ENCODE measurements at places on chromosomes 11 and 22.
A peak's percentile ranks its signal among the peaks of the same experiment; 100 is the strongest.

GRCh38 chr22:31850135-31850534, 94.2 kb upstream of the YWHAH start:
- no peak for DNase-seq

- DNase-seq = no peak
These were observed 13.1 kb downstream of the IFT27 start for GRCh38 chr22:36762687-36763260.

GRCh38 chr11:7436657-7437056, 48.6 kb upstream of the OLFML1 start:
- DNase-seq = no peak

DNA sequence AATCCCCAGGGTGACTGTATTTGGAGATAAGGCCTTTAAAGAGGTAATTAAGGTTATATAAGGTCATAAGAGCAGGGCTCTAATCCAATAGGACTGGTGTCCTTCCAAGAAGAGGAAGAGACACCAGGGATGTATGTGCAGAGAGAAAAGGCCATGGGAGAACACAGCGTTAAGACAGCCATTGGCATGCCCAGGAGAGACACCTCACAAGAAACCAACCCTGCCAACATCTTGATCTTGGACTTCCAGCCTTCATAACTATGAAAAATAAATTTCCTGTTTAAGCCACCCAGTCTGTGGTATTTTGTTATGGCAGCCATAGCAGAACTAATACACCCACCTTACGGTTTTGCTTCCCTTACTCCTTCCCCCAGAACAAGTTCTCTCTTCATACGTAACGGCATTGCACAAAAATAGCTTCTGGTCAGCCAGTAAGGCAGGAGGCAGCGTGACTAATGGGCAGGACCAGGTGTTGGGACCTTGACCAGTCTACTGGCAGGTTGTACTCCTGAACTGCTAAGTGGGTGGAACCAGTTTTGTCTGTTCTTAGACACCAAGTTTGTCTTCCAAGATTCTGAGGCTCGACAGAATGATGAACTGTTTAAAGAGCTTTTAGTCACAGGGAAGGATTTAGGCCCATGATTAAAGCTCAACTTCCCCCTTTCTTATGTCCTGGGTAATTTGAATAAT, 31.9 kb upstream of the UPB1 start:
- DNase-seq = no peak

- DNase-seq = no peak
These were observed 63.2 kb upstream of the VPREB1 start for GRCh38 chr22:22181341-22181850.

GRCh38 chr11:117248341-117248740, 15.9 kb downstream of the RNF214 start:
- no peak for DNase-seq

DNA sequence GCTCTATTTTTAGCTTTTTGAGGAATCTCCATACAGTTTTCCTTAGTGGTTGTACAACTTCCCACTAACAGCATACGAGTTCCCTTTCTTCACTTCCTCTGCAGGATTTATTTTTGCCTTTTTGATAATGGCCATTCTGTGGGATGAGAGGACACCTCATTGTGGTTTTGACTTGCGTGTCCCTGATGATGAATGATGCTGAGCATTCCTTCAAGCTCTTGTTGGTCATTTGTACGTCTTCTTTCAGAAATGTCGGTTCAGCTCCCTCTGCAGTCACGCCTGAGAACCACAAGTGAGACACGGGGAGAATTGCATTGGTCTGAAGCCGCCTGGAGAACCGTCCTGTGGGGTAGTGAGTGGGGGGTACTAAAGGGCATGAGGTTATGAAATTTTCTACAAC, 2.0 kb upstream of the KRTAP5-10 start:
- DNase-seq = peak; percentile 7

DNA sequence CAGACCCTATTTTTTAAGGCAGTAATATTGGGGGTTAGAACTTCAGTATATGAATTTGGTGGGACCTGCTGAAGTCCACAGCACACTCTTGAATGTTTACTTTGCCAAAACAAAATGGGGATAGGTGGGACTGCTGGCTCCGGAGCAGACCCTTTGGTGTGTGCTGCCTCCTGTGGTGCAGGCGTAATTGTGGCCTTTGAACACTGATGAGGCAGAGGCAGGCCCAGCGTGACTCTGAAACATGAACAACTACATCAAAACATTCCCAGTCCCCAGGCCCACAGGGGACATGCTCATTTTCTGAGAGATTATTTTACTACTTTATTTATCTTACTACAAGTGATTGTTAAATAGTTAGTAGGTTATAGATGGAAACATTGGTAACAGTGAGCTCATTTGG, 225.0 kb upstream of the TBCEL start:
- no peak for DNase-seq

DNA sequence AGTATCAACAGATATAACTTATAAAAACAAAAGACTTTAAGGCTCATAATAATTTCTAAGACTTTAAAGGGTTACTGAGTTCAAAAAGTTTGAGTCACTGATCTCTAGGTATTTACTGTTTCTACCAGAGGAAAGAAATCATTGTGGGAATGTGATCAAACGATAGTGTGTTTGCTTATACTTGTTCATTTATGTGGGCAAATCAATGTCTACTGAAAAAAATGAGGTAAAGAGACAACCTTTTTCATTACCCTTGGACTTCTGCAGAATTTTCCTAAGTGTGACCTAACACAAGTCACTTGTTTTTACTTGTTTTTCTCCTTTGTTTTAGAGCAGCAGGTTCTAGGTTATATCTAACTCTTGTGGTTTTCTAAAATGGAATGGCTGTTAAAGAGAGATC, 65.4 kb downstream of the PRR5L start:
- DNase-seq = peak; percentile 35

DNA sequence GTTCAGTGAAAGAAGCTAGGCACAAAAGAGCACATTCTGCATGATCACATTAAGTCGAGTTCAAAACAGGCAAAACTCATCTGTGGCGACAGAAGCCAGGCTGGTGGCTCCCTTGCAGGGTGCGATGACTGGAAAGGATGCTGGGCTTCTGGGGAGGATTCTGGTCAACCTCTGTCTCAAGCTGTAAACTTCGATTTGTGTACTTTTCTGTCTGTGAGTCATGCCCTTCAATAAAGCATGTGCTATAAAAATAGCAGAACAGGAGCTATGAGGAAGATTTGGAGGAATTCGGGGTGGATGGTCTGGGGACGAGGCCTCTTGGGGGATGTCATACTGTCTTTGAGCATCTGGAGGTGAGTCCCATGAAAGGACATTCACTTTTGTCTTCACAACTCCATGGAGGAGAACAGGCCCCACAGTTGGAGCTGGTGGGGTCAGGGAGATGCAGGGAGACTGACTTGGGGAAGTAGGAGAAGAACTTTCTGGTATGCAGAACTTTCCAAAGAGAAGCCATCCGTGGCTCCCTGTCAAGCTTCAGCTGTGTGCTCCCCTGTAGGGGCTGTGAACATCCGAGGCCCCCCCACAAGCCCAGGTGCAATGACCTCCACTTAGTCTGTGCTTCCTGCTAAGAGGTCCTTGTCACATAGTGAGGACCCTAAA, 77.8 kb upstream of the LINC01488 start:
- no peak for DNase-seq

- no peak for DNase-seq
These were observed 20.8 kb upstream of the PEX26 start for GRCh38 chr22:18056807-18057474.

GRCh38 chr11:104968856-104969776, 742 bp upstream of the CASP4 start:
- peak; percentile 11 for DNase-seq

DNA sequence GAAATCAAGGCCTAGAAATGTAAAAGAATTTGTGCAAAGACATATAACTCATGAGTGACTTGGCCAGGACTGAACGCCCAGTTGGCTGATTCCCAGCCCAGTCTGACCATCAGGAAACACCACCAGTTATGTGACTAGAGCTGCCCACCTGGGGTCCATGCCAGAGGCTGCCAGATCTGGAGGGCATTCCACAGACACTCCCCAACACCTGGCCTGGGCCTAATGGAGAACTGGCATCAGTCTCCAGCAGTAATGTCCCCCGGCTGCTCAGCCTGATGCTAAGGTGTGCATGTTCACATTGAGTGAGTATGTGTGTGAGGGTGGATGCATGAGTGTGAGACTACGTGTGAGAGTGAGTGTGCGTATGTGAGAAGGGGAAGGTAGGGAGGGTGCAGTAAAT, 15.7 kb downstream of the PLAAT3 start:
- DNase-seq = no peak

DNA sequence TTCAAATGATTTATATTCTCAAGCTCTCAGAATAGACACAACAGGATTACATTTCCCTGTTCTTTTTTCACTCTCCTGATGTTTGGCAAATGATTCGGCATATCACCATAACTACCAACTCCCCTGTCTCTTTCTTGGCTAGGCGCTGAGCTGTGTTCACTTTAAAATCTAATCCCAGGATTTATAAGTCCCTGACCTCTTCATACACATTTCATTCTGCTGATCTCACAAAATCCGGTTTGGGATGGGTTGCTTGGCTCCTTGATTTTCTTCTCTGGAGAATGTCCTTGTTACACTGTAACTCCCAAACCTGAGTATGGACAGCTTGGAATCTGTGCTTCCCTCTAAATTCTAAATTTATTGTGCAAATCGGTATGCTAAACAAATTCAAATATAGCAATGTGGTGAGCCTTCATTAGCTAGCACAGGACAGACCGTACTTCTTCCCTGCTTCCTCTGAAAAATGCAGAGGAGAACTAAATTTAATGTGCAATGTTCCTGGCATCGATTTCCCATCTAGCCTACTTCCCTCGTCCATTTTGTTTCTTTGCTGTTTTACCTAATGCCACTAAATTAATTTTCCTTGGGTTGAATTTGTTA, 858.5 kb upstream of the FAT3 start:
- no peak for DNase-seq

DNA sequence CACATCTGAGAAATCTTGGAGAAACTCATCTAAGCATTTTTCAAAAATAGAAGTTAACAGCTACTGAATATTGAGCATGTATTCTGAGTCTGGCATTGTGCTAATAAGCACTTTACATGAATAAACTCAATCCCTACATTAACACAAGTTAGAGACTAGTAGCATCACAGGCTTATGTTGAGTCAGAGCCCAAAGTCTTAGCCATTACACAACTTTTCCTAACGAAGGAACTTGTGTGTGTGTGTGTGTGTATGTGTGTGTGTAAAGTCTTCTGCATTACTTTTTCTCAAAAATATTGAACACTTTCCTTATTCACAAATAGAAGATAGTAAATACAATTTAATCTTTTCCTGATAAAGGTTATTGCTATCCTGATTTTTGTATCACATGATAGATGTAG, 8.7 kb upstream of the CLPB start:
- no peak for DNase-seq

- no peak for DNase-seq
These were observed 3.7 kb downstream of the MAFF start for GRCh38 chr22:38205261-38206128.

GRCh38 chr22:39469681-39470450, 13.1 kb downstream of the MGAT3 start:
- DNase-seq = no peak

DNA sequence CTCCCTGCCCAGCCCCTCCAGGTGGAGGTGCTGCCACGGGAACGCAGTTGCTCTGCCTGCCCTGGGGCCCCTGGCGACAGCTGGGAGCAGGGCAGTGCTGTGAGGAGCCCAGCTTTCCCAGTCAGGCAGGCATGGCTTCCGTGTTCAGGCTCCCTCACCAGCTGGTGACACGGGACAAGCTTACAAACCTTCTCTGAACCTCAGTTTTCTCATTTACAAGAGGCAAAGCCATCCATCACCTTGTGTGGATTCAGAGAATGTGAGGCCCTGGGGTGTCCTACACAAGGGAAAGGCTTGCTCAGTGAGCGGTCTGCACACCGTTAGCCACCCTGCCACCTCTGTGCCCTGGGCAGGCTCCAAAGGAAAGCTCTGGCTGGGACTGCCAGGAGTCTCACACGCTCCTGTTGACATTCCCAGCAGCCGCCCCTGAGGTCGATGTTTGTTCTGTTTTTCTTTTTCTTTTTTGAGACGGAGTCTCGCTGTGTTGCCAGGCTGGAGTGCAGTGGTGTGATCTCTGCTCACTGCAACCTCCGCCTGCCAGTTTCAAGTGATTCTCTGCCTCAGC, 23.5 kb downstream of the SUN2 start:
- no peak for DNase-seq

- no peak for DNase-seq
These were observed 3.1 kb upstream of the SPDYC start for GRCh38 chr11:65166893-65167292.

DNA sequence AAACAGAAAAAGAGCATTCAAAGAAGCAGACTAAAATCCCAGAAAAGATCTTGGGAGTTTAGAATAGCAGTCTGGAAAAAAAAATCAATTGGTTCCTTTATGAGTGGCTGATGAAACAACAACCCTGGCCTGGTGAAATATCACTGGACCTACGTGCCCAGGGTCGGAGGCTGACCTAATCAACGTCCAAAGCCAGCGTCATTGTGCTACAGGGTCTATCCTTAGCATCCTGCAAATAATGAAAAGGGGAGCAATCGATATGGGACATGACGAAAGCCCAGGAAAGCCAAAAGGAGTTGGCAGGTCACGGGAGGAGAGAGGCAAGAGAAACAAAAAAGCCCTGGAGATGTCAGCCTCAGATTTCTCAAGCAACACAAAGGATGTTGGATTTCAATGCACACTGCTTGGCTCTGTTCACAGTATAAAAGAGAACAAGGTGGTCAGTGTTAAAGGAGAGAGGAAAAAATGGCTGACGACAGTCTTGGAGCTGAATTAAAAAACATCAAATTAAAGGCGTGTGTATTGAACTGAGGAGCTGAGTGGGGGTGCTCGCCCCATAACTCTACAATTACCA, 148.8 kb downstream of the BLID start:
- DNase-seq = no peak

GRCh38 chr22:41140365-41140957, 48.1 kb downstream of the EP300 start:
- DNase-seq = no peak

- no peak for DNase-seq
These were observed 54.5 kb upstream of the PRODH start for GRCh38 chr22:18990355-18991137.

GRCh38 chr11:15106201-15106965, 8.3 kb upstream of the INSC start:
- peak; percentile 8 for DNase-seq

DNA sequence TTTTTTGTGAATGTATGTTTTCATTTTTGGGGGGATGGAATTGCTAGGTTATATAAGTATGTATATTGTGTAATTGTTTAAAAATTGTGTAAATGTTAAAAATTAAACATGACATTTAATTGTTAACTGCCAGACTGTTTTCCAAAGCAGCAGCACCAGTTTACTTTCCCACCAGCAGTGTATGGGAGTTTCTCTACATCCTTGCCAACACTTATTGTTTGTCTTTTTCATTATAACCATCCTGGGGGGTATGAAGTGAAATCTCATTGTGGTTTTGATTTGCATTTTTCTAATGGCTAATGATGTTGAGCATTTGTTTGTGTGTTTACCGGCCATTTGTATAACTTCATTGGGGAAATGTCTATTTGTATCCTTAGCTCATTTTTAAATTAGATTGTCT, 31.7 kb upstream of the RRAS2 start:
- no peak for DNase-seq

DNA sequence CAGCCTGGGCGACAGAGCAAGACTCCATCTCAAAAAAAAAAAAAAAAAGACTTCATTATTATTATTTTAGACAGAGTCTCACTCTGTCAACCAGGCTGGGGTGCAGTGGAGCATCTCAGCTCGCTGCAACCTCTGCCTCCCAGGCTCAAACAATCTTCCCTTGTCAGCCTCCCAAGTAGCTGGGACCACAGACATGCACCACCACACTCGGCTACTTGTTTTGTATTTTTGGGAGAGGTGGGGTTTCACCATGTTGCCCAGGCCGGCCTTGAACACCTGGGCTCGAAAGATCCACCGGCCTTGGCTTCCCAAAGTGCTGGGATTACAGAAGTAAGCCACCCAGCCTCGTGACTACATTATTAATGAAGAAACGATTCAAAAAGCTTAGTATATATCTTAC, 5.3 kb upstream of the TYMP start:
- DNase-seq = no peak

All from HS-27A (cell line).